BJ (cell line): ENCODE measurements at places on chromosomes 7 and 10. TPM values are rescaled to one million over a fixed set of nuclear protein-coding genes. Genes with fewer than 3 reads are reported as not detected.
A peak's percentile ranks its signal among the peaks of the same experiment; 100 is the strongest.

Gene OR13A1
- polyA plus RNA-seq: not detected in 2 replicates

Gene GRID2IP
- polyA plus RNA-seq: not detected in 2 replicates

Gene CFAP69
- 0.90 and 2.3 TPM in 2 replicates for polyA plus RNA-seq

Gene SPDYE6
- polyA plus RNA-seq: not detected in 2 replicates

Gene PRPS1L1
- not detected in 2 replicates for polyA plus RNA-seq

Gene CLCN1
- not detected in 2 replicates for polyA plus RNA-seq

Gene ZNF503
- polyA plus RNA-seq: 0.45 and 0.51 TPM in 2 replicates

Gene TEX36
- polyA plus RNA-seq: 0.11 TPM in 1 of 2 replicates, not detected in the other

Gene OPN1SW
- polyA plus RNA-seq: not detected in 2 replicates

GRCh38 chr10:67914777-67915340, 30.4 kb downstream of the SIRT1 start:
- no peak for DNase-seq

DNA sequence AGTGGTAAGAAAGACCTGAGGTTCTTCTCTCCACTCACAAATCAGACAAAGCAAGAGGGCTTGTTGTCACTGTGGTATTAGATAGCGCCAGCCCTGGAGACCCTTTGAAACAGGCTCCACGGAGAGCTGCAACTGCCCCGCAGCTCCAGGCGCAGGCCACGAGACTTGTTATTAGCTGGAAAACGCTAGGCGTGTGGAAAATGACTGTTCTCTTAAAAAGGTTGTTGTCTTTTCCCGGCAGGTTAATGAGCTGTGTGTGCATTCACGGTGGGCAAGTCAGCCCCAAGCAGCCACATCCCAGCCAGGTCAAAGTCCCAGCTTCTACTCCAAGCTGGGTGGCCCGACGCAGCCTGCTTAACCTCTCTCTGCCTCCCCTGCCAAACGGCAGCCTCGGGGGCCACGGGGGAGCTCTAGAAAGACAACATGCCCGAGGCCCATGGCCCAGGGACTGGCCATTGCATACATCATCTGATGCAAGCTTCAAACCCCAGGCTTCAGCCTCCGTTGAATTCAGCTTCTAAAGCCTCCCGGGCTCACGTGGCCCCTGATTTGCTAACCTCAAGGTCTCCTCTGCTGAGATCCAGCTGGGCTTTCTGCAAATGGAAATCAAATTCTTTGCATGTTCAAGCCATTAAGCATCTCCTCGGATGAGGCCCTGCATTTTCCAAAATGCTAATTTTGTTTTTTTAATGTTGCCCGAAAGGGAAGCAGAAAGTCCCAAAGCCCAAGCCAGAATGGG, 61.3 kb upstream of the DNAAF5 start:
- DNase-seq: no peak

DNA sequence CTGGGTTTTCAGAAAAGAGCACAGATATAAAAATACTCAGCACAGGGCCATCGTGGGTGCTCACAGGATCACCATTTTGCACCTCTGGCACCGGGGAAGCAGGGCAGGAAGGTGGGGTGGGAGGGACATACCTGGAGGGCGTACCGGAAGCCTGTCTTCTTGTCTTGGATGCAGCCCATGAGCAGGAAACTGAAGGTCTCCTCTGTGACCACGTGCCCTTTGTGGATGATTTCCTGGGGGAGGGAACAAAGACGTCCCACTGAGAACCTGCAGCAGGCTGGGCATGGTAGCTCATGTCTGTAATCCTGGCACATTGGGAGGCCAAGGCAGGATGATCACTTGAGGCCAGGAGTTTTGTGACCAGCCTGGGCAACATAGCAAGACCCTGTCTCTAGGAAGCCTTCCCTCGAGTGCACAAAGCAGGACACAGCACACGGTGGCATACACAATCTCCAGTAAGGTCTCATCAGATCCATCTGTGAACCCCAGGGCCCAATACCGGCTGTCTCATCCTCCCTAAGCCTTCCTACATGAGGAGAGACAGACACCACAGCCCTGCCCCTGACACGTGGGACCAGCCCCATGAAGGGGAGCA, 9.5 kb downstream of the PTCD1 start:
- no peak for DNase-seq

DNA sequence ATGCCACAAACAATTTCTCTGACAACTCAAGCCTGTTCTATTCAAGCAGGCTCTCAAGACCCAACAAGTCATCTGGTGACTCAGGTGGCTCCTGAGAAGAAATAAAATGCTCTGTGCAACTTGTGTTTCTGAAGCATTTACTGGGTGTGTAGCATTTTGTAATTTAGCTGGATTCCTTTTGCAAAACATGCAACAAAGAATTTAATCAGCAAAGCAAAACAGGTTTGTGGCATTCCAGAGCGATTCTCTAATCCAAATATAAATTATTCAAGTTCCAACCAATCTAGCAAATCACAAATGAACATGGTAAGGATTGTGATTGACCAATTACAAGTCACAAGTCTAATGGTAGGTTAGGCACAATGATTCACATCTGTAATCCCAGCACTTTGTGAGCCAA, 39.8 kb upstream of the C10orf67 start:
- peak; percentile 4 for DNase-seq

GRCh38 chr7:88092676-88092999, 127.2 kb downstream of the SRI start:
- DNase-seq: no peak

GRCh38 chr7:27145165-27145913, 1.9 kb upstream of the HOXA5 start:
- DNase-seq: no peak

DNA sequence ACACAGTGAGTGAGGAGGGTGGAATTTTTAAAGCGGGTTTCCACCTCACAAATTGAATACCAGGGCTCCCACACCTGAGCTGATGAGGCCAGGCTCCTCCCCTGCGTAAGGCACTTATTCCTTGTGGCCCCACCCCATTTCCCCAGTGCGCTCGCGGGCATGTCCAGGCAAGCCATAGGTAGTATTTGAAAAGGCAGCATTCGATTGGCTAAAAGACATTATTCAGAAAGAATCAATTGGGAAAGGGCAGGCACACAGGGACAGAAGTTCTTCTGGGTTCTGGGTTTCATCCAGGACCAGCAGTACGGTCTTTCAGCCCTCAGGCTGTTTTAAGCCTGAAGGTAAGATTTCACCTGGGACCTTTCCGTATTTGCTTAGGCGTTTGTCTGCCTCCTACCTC, 222.3 kb downstream of the BBS9 start:
- no peak for DNase-seq

DNA sequence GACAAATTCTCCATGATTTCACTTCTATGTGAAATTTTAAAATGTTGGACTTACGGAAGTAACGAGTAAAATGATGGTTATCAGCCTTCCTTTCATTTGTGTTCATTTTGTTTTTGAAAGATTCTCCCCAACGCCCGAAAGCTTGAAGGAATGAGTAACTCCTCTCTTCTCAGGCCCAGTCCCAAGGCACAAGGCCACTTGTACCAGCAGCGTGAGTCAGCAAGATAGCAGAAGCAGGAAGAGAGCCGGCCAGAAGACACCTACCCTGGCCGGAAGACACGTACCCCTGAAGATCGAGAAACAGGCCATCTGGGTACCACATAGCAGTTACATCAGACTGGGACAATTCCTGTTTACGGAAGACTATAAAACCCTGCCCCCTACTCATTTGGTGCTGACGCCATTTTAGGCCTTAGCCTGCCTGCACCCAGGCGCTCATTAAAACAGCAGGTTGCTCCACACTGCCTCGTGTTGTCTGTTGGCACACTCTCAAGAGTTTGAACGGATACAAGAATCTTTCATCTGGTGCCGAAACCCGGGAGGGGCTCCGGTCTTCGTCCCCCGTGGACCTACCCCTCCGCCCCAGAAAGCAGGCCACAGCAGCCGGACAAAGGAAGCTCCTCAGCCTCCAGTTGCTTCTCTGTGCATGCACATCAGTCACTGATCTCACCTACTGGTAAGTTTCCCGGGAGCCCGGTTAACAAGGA, 60.4 kb downstream of the LRRC17 start:
- DNase-seq: no peak

DNA sequence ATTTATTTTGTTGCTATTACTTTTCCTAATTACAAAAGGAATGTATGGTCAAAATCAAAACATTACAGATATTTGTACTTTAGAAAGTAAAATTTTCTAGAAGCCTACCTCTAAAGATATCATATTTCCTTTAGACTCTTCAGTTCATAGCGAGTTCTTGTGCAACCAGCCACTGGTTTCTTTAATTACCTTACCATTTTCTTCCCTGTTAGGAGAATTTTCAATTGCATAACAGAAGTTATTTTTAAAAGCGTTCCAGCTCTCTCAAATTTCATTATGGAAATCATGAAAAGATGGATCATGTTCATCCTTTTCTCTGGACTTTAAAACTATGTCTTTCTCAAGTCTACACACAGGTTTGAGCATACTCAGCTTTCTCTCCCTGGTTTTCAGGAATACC, 5.0 kb upstream of the TRUB1 start:
- DNase-seq: no peak

DNA sequence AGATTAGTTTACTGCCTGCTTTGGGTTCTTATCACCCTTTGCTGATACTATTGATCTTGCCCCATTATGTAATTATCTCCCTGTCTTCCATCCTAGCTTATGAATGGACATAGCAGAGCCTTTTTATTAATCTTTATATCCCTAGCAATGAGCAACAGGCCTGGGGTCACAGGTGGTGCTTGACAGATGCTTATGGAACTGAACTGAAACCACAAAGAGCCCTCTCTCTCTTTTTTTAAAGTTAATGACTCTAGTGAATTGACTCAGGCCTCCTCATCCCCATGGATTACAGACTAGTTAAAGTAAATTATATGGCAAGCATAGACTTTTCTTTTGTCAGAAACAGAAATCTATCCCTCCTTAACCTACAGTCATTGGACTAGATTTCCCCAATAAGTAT, 265.2 kb downstream of the PHTF2 start:
- no peak for DNase-seq

DNA sequence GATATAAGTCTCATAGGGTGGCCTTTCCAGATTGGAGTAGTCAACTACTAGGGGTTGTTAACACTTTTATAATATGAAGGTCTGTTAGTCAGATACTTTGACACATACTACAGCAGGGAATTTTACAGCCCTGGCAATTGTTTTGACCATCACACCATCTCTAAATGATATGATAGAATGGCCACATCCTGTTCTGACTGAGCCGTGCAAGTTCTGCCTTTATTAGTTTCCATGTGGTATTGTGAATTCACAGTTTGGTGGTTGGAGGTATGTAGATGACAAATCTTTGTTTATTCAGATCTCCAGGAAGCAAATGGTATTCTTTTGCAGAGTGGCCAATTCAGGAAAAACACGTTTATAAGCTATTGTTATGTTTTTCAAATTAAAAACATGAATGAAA, 83.0 kb downstream of the NRG3 start:
- no peak for DNase-seq

DNA sequence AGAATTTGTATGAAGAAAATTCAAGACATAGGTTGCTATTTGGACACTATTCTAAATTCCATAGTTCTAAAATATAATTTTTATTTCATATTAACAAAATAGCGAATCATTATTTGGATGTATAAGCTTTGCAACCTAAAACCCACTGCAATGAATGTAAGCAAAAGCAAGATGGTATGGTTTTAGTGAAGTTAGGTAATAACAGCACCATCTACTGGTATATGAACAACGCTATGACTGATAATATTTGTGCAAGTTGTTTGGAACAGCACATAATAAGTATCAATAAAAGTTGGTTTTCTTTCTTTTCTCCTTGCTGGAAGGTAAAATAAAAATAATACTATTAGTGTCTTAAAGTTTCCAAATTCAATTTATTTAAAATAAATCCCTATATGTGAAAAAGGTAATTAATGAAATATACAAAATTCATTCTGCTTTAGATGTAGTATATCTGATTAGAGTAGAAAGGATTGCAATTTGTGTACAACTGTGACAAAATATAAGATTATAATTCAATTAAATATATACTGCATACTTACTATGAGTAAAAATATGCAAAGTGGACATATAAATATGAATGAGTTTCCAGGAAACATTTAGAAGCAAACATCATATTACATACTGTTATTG, 79.0 kb upstream of the LSM8 start:
- DNase-seq: no peak

DNA sequence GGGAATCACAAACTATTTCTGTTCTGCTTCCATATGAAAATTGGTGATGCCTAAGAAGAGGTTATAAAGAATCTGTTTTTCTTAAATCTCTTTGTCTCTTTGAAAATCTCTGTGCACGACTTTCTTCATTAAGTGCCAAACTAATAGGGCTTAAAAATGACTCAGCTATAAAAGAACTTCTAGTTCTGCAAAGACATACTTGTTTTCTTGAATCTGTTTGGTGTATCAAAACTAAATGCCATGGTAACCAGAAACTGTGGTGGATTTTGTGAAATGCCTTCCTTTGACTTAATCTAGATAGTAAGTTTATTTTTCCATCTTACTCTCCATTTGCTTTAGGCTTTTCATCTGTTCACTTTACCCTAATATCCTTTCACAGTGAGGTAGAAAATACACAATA, 417.8 kb downstream of the PARD3 start:
- peak; percentile 64 for DNase-seq

- DNase-seq: no peak
Observed at GRCh38 chr7:83686416-83686815, 37.5 kb upstream of the SEMA3E start.

GRCh38 chr7:7014827-7015595, 167.3 kb upstream of the C1GALT1 start:
- DNase-seq: no peak

DNA sequence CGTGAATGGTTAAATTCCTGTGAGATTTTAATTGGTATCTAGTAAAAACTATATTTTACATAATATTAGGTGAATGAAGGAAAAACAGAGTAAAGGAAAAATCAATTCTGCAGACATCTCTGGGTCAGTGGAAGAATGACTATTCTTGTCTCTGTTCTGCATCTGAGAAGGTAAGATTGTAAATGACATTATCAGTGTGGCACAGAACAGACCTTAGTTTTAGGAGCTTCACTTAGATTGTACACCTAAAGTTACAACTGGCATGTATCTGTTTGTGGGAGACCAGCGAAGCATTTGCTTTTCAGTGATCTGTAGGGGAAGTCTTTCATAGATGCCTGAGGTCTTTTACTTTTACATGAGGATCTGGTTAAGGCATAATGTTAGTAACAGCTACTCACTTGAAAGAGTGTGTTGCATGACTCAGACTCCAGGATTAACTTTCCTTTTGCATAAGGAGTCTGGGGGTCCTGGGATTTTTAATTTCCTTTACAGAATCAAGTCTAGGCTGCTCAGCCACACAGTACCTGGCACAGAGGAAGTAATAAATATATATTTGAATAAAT, 56.2 kb downstream of the JMJD1C start:
- no peak for DNase-seq

DNA sequence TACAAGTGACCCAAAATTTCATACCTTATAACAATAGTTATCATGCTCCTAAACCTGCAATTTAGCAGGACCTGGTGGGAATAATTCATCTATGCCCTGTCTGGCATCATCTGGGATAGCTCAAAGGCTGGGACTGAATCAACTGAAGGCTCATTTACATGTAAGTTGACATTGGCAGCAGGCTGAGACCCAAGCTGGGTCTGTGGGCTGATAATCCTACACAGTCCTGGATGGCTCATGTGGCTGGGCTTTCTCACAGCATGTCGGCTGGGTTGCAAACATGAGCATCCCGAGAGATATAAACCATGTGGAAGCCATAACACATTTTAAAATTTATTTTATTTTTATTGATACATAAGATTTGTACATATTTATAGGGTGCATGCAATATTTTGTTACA, 19.5 kb upstream of the ABCB5 start:
- no peak for DNase-seq

- DNase-seq: no peak
Observed at GRCh38 chr10:109933984-109934565, 10.8 kb upstream of the XPNPEP1 start.
